ENCODE measurements at places on chromosomes 11 and 22. TPM values are rescaled to one million over a fixed set of nuclear protein-coding genes. Genes with fewer than 3 reads are reported as not detected.

SAA1 gene
- not detected for total RNA-seq

GLYAT gene
- not detected for total RNA-seq

TMEM191B gene
- 3.2 TPM for total RNA-seq

CLCF1 gene
- total RNA-seq, result 0.09 TPM

C22orf23 gene
- 0.16 TPM for total RNA-seq

- H3K27me3 ChIP-seq, result peaks cover 5% of the 10 kb centered on the region
- no peak for DNase-seq
- no peak overlapping the region for H3K27ac ChIP-seq
- H3K4me3 ChIP-seq, result no peak overlapping the region
Observed at GRCh38 chr11:27861706-27862430, 161.6 kb upstream of the BDNF start.

DNA sequence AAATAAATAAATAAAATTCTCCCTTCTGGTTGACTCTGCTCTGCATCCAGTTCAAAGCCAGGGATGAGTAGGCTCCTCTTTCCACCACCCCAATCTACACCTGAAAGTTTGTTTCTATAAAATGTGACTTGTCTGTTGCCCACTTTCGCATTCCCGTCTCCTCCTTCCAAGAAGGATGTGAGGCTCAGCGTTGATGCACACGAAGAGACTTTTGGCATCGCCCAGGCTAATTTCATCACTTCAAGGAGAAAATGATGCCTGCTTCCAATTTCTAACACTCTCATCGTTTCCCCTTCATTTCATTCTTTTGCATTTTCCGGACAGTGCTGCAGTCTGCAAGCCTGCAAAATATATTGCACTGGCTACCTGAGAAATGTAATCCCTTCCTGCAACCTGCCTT, 3.9 kb downstream of the MPPED1 start:
- no peak overlapping the region for H3K27ac ChIP-seq
- no peaks in the 10 kb centered on the region for H3K36me3 ChIP-seq
- no peak for DNase-seq
- no peaks in the 10 kb centered on the region for H3K4me1 ChIP-seq
- H3K27me3 ChIP-seq, result peaks cover 32% of the 10 kb centered on the region

DNA sequence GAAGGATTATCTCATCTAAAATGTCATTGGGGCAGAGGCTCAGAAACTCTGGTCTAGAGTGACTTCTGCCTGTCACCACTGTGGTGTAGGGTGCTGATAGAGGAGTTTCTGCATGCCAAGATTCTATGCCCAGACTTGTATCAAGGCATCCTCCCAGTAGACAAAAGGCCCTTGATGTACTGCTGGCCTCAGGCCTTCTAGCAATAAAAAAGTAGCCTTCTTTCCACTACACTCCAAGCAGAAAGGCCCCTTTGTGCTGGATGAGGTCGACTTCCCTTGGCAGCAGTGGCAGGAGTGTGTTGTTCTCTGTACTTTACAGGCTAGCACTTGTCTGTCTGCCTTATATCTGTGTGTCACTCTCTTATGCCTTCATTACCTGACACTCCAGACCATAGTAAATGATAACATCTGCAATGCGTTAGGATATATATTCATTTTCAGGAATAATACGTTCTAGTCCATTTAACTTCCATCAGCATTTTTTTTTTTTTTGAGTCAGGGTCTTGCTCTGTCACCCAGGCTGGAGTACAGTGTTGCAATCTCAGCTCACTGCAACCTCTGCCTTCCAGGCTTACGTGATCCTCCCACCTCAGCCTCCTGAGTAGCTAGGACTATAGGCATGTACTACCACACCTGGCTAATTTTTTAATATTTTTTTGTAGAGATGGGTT, 49.5 kb upstream of the RRM1 start:
- H3K27ac ChIP-seq, result no peak overlapping the region
- no peaks in the 10 kb centered on the region for H3K27me3 ChIP-seq
- no peaks in the 10 kb centered on the region for H3K36me3 ChIP-seq
- DNase-seq, result no peak
- H3K4me3 ChIP-seq, result no peak overlapping the region
- peaks cover 30% of the 10 kb centered on the region for H3K4me1 ChIP-seq

GRCh38 chr11:71215425-71215965, 36.9 kb downstream of the SHANK2 start:
- H3K4me1 ChIP-seq, result no peaks in the 10 kb centered on the region
- H3K27me3 ChIP-seq, result peaks cover 5% of the 10 kb centered on the region
- no peak overlapping the region for H3K4me3 ChIP-seq
- H3K36me3 ChIP-seq, result no peaks in the 10 kb centered on the region
- no peak for DNase-seq

- no peaks in the 10 kb centered on the region for H3K4me1 ChIP-seq
- peaks cover 8% of the 10 kb centered on the region for H3K27me3 ChIP-seq
- no peak for DNase-seq
Observed at GRCh38 chr11:68677432-68677831, 6.9 kb upstream of the GAL start.

DNA sequence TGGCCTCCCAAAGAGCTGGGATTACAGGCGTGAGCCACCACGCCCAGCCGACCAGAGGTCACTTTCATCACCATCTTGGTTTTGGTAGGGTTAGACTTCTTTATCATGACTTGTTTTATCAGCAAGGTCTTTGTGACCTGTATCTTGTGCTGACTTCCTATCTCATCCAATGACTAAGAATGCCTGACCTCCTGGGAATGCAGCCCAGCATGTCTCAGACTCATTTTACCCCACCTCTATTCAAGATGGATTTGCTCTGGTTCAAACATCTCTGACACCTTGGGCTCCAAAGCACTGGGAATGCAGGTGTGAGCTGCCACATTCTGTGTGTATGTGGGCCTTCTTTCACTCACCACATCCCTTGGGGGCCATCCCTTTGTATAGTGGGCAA, 5.1 kb upstream of the TALDO1 start:
- no peak overlapping the region for H3K4me3 ChIP-seq
- DNase-seq, result no peak
- no peak overlapping the region for H3K27ac ChIP-seq
- H3K36me3 ChIP-seq, result no peaks in the 10 kb centered on the region
- H3K27me3 ChIP-seq, result no peaks in the 10 kb centered on the region
- peaks cover 14% of the 10 kb centered on the region for H3K4me1 ChIP-seq

DNA sequence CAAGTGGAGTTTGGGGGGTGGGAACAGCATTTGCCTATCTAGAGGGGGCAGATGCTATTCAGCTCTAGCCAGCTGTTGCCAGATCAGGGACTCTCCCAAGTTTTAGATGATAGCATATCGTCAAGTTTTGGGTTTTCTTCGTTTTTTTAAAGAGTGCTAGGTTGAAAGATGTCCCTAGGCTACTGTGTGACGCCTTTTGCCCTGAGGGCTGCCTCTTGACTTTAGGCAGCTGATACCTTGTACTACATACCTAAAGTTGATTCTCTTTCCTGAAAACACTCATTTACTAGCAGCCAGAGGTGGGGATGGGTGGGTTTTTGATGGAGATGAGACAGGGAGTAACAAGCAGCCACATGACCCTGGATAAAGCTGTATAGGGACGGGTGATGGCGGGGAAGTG, 87.1 kb downstream of the ABTB2 start:
- peaks cover 1% of the 10 kb centered on the region for H3K27me3 ChIP-seq
- H3K4me1 ChIP-seq, result peaks cover 10% of the 10 kb centered on the region
- no peak overlapping the region for H3K4me3 ChIP-seq
- no peak overlapping the region for H3K27ac ChIP-seq
- no peak for DNase-seq

GRCh38 chr11:78281511-78281910, 92.8 kb downstream of the USP35 start:
- H3K27me3 ChIP-seq, result no peaks in the 10 kb centered on the region
- H3K36me3 ChIP-seq, result no peaks in the 10 kb centered on the region

GRCh38 chr22:42170946-42171345, 40.3 kb upstream of the CYP2D6 start:
- H3K27ac ChIP-seq, result no peak overlapping the region
- no peak overlapping the region for H3K4me3 ChIP-seq
- H3K36me3 ChIP-seq, result peaks cover 11% of the 10 kb centered on the region
- H3K4me1 ChIP-seq, result peaks cover 27% of the 10 kb centered on the region

DNA sequence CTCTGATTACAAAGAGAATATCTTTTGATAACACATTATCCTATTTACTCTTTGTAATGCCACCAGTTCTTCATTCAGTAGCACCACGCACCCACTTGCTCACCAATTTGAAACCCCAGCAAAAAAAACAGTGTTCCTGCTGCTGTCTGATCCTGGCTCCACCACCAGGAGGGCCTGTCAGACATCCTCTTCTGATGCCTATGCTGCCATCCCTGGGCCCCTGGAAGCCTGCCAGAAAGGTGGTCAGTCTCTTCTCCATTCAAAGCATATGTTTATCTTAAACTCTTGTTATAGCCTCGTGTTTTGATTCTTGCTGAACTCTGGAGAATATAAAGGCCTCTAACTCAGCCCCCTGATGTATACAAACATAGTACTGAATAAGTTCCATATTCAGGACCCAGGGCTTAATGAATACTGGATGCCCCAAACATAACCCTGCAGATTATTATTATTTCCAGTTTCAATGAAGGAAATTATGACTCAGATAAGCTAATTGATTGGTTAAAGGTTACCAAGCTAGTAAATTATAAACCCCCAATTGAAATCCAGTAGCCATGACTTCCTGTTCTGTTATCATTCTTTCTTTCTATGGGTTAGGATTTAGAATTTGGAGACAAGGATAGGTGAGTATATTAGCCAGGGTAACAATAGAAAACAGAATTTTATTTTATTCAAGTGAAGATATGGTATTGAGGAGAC, 116.7 kb downstream of the NTM start:
- no peak overlapping the region for H3K4me3 ChIP-seq
- no peak for DNase-seq
- no peaks in the 10 kb centered on the region for H3K27me3 ChIP-seq
- H3K4me1 ChIP-seq, result no peaks in the 10 kb centered on the region
- no peaks in the 10 kb centered on the region for H3K36me3 ChIP-seq

DNA sequence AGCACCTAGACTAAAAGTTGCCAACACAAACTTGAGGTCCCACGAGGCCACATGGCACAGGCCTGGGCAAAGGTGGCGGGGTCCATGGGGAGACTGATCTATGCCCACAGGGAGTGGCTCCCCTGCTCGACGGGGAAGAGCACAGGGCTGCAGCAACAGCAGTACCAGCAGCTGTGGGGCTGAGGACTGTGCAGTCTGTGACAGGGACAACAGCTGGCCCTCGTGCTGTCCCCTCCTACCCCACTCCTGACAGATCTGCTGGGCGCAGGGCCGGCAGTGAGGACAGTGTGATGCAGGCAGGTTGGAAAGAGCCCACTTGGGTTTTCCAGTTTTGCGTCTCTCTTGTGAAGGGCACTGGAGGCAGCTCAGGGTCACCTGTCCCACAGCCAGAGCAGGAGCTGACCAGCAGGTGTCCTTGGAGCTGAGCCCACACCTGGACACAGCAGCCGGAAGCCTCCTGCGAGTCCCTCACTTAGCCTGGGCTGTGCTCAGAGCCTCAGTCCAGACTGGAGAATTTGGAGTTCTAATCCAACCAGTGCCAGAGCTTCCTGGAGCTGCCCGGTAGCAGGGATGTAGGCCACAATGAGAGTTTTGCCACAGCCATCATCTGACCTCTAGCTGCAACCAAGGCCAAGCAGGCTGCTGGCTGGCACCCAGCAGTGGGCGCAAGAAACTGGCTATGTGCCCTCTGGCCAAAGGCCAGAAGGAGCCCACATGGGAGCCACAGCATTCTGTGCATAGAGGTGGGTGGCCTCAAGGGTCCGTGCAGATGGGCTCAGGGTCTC, 3.6 kb upstream of the GAS2L1 start:
- H3K27ac ChIP-seq, result no peak overlapping the region
- H3K36me3 ChIP-seq, result peaks cover 29% of the 10 kb centered on the region
- no peak for DNase-seq
- H3K4me1 ChIP-seq, result peaks cover 5% of the 10 kb centered on the region
